Activated naive CD8-positive, alpha-beta T cell treated with anti-CD3 and anti-CD28 coated beads, Interleukin-2, amount 50 U/mL, for 24 hours (primary cell): ENCODE measurements at places on chromosomes 6 and 20.

DNA sequence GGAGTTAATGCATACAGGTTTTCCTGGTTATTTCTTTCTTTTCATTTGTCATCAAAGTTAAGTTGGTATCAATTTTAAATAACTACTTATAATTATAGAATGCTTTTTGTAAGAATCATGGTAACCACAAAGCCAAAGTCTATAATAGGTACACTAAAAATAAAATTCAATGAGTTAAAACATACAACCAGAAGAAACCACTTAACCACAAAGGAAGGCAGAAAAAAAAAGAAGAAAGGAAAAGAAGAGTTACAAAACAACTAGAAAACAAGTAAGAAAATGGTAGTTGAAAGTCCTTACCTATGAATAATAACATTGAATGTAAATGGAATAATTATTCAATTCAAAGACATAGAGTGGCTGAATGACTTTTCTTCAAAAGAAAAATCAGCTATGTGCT is 45.6 kb downstream of the THBS2 start:
- H3K27ac ChIP-seq = no peak overlapping the region
- H3K4me1 ChIP-seq = peaks cover 2% of the 10 kb centered on the region
- DNase-seq = no peak
- H3K36me3 ChIP-seq = peaks cover 13% of the 10 kb centered on the region
- H3K4me3 ChIP-seq = no peak overlapping the region

GRCh38 chr6:138897031-138897430 is 91.0 kb downstream of the REPS1 start:
- no peak for DNase-seq
- H3K4me3 ChIP-seq = no peak overlapping the region
- no peaks in the 10 kb centered on the region for H3K27me3 ChIP-seq
- no peaks in the 10 kb centered on the region for H3K4me1 ChIP-seq
- peaks cover 23% of the 10 kb centered on the region for H3K36me3 ChIP-seq

- H3K36me3 ChIP-seq = no peaks in the 10 kb centered on the region
- H3K27ac ChIP-seq = no peak overlapping the region
- no peak for DNase-seq
- H3K27me3 ChIP-seq = peaks cover 3% of the 10 kb centered on the region
- no peak overlapping the region for H3K4me3 ChIP-seq
Measured at GRCh38 chr6:169935348-169935718, 183.9 kb downstream of the ERMARD start.

- no peak for DNase-seq
- H3K4me1 ChIP-seq = peaks cover 63% of the 10 kb centered on the region
- peak overlapping the region; percentile 57 for H3K4me3 ChIP-seq
- H3K27ac ChIP-seq = peak overlapping the region; percentile 89
- H3K36me3 ChIP-seq = peaks cover 28% of the 10 kb centered on the region
- no peaks in the 10 kb centered on the region for H3K27me3 ChIP-seq
Measured at GRCh38 chr6:149468179-149468578, 16.6 kb downstream of the ZC3H12D start.

- DNase-seq = peak; percentile 60
- no peaks in the 10 kb centered on the region for H3K36me3 ChIP-seq
- H3K4me3 ChIP-seq = no peak overlapping the region
- peaks cover 4% of the 10 kb centered on the region for H3K27me3 ChIP-seq
- no peak overlapping the region for H3K27ac ChIP-seq
- no peaks in the 10 kb centered on the region for H3K4me1 ChIP-seq
Measured at GRCh38 chr6:83536034-83536646, 23.8 kb downstream of the PRSS35 start.

DNA sequence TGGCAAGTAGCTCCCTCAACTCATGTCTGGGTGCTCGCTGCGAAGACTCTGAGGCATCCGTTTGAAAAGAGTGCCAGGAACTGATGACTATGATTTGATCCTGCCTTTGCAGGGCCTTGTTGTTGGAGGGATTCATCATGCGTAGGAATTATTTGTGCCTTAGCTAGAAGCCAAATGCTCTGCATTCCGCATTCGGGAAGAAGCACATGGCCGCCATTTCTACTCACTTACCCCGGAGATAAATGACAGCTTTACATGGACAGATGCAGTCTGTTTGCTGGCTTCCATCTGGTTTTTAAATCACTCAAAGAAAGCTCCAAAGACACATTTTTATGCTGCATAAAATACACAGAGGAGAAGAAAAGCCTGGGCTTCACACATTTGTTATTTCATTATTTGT is 363.3 kb upstream of the CDH4 start:
- no peaks in the 10 kb centered on the region for H3K27me3 ChIP-seq
- no peak overlapping the region for H3K4me3 ChIP-seq
- no peaks in the 10 kb centered on the region for H3K4me1 ChIP-seq
- no peaks in the 10 kb centered on the region for H3K36me3 ChIP-seq
- DNase-seq = no peak

- H3K4me3 ChIP-seq = no peak overlapping the region
- no peak for DNase-seq
- peak overlapping the region; percentile 19 for H3K27ac ChIP-seq
- H3K27me3 ChIP-seq = no peaks in the 10 kb centered on the region
- peaks cover 4% of the 10 kb centered on the region for H3K36me3 ChIP-seq
Measured at GRCh38 chr20:5153612-5154542, 27.1 kb downstream of the CDS2 start.

DNA sequence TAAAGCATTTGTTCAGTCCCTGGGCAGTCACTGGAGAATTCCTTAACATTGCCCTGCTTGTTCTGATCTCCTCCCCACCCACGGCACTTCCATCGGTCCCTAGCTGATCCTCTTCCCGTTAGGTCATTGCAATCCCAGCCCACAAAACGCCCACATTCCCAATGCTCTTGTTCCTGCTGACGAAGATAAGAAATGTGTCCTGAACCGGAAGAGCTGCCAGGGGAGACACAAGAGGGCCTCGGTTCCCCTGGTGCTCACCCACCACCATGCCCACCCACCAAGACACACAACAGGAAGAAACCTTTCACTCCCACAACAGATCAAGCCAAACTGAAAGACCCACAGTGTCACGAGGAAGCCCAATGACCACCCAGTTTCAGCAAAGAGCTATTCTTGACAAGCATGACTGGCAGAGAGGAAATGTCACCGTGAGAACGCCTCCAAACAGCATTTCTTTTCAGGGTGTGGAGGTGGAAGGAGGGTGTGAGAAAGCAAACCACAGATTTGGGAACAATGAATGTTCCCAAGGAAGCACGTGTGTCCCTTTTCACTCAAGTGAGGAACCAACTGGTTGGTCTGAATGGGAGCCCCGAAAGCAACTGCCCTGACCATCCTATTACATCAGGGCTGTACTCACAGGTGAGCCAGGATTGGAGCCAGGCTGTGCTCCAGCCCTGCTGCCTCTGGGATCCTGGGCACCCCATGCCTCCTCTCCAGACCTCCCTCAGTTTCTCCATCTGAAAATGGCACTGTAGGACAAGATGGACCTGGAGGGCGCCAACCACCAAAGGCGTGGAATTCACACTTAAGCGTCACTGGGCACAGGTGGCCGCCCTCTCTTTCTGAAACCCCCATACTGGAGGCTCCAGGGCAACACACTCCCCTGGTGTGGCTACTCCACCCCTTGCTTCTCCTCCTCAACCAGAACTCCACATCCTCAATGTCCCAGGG is 97.5 kb downstream of the ZMYND8 start:
- H3K36me3 ChIP-seq = peaks cover 32% of the 10 kb centered on the region
- H3K4me3 ChIP-seq = no peak overlapping the region
- H3K4me1 ChIP-seq = peaks cover 37% of the 10 kb centered on the region
- no peak for DNase-seq

- no peaks in the 10 kb centered on the region for H3K4me1 ChIP-seq
- no peak overlapping the region for H3K4me3 ChIP-seq
- no peak overlapping the region for H3K27ac ChIP-seq
- no peak for DNase-seq
Measured at GRCh38 chr6:37580176-37580955, 80.7 kb upstream of the CCDC167 start.

GRCh38 chr6:132481189-132481588 is 31.7 kb downstream of the STX7 start:
- peaks cover 22% of the 10 kb centered on the region for H3K4me1 ChIP-seq
- peak overlapping the region; percentile 16 for H3K27ac ChIP-seq
- H3K27me3 ChIP-seq = no peaks in the 10 kb centered on the region
- H3K36me3 ChIP-seq = no peaks in the 10 kb centered on the region
- DNase-seq = no peak

- H3K36me3 ChIP-seq = no peaks in the 10 kb centered on the region
- DNase-seq = no peak
- H3K4me3 ChIP-seq = no peak overlapping the region
- no peaks in the 10 kb centered on the region for H3K4me1 ChIP-seq
- H3K27me3 ChIP-seq = peaks cover 7% of the 10 kb centered on the region
Measured at GRCh38 chr20:23314699-23315098, 35.9 kb upstream of the NXT1 start.

DNA sequence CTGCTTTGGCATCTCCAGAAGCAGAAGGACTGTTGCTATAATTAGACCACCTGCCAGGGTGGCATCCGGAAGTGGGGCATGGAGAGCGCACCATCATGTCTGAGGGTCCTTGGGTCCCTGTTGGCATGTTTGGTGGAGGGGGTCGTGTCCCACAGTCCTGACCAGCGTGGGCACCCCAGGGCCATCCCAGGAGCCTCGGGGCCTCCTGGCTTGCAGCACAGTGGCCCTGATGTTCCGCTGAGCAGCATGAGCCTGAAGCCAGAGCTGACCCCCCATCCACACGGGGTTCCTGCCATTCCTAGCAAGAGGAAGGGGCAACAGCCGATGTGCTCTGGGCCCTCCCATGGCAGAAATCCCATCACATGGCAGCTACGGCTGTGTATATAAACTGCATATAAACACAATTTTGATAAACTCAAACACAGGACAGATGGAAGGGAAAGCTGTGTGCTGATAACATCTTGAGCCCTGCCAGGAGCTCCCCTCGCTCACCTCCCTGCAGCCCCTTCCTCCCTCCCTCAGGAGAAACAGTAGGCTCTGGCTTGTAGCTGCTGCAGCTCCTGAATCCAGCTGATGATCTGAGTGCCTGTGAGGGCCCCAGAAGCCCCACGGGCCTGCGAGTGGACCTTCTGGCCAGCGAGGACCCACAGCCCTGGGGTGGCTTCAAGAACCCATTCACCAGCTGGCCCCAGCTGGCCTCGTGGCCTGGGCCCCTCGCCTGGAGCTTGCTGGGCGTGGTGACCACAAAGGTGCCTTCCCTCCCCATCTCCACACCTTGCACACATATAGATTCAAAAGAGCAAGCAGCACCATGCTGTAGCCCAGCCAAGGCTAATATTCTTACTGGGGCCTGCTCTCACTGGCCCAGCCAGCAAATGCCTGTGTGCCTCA is 321.6 kb downstream of the CDH4 start:
- H3K36me3 ChIP-seq = no peaks in the 10 kb centered on the region
- no peak overlapping the region for H3K4me3 ChIP-seq
- H3K27me3 ChIP-seq = no peaks in the 10 kb centered on the region
- DNase-seq = no peak
- no peak overlapping the region for H3K27ac ChIP-seq

- H3K4me1 ChIP-seq = no peaks in the 10 kb centered on the region
- H3K27me3 ChIP-seq = peaks cover 40% of the 10 kb centered on the region
- peak; percentile 44 for DNase-seq
- no peak overlapping the region for H3K4me3 ChIP-seq
Measured at GRCh38 chr6:6315660-6316059, 4.8 kb downstream of the F13A1 start.

DNA sequence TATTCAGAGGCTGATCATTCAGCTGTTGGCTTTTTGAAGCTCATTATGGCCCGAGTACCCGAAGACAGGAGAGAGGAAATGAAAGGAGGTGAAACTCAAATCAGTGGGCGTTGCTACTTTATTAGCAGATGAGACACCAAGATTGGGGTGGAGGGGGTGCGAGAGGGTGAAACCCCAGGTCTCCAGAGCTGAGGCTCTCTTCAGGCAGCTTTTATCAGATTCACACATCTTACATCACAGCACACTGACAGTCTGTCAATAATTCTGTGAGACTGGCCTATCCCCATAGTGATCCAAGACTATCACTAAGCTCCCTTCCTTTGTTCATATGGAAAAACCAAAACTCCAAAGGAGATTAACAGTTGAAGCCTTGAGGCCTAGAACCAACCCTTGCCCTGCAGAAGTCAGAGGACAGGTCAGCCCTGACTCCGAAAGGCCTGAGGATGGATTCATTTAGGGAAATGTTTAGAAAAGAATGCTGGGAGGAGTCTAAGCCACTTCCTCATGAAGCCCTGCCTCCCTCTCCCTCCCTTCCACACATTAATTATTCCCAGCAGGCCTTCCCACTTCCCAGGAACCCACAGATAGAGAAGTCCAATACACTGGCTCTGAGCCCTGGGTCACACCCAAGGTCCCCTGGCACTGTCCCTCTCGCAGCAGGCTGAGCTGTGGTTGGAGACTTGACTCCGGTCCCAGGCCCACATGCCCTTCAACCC is 23.2 kb downstream of the TRERF1 start:
- DNase-seq = no peak
- peaks cover 54% of the 10 kb centered on the region for H3K4me1 ChIP-seq
- H3K4me3 ChIP-seq = no peak overlapping the region
- peaks cover 6% of the 10 kb centered on the region for H3K36me3 ChIP-seq

DNA sequence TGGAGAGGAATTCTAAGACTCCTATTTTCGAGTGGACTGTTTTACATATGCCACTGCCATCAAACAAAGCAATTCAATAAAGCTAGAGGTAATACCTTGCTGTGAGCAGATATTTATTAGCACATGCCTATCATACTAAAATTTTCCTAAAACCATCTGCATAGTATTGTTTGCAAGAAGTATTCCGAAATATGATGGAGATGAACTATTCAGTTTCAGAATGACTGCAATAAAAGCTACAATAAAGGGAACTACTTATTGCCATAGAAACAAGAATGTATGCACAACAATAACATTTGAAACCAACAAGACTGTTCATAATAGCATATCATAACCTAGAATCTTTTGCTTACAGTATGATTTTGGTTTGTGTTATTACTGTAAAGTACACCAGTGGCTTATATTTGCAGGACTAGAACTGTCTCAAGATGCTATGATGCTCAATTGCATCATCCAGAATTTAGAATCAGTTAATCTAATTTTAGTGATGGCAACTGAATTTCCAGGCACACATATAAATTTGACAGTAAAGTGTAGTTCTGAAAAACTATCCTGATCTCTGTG is 144.3 kb downstream of the GRIK2 start:
- no peak overlapping the region for H3K27ac ChIP-seq
- no peak overlapping the region for H3K4me3 ChIP-seq
- no peaks in the 10 kb centered on the region for H3K4me1 ChIP-seq
- H3K27me3 ChIP-seq = no peaks in the 10 kb centered on the region
- no peak for DNase-seq
- H3K36me3 ChIP-seq = no peaks in the 10 kb centered on the region

DNA sequence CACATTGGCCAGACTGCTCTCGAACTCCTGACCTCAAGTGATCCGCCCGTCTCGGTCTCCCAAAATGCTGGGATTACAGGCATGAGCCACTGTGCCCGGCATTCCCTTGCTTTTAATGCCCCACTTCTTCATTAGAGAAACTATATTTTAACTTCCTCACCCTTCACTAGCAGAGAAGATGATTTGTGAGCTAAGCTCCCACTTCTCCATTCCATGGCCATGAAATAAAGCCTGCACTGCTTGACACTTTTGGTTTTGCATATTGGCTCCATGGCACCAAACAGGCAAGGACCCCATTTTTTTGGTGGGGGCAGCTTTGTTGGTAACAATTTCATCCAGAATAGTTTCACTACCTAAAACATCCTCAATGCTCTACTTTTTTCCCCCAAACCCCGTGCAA is 145.3 kb downstream of the TFAP2B start:
- no peak overlapping the region for H3K27ac ChIP-seq
- DNase-seq = no peak
- no peaks in the 10 kb centered on the region for H3K4me1 ChIP-seq
- no peaks in the 10 kb centered on the region for H3K36me3 ChIP-seq
